DMS79 treated with DMSO at 0.1 percent for 48 hours (cell line): ENCODE measurements at places on chromosomes 7 and 10.

DNA sequence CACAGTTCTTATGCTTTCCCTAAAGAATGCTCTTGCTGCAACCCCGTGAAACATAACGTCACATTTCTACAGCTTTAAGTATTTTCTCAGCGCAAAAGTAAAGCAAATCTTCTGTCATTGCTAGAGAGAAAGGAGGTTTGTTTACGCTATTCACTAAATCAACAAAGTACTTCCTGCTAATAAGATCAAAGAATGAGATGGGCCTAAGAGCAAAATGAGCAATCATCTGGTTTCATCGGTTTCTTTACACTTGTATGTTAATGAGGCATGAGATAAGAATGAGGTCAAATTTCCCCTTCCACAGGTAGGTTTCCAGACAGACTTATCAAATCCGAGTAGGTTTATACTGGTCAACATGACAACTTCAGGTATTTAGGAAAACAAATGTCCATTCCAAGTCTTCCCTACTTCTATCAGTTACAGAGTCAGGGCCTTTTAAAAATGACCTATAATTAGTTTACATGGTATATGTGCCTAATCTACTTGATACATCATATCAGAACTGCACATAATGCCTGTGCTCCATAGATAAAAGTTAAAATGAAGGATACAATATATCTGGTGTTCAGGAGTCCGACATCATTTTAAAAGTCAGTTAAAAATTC lies 8.4 kb downstream of the USP6NL start:
- DNase-seq, result peak; percentile 27

GRCh38 chr10:82668221-82668895 lies 793.4 kb downstream of the NRG3 start:
- no peak for DNase-seq

DNA sequence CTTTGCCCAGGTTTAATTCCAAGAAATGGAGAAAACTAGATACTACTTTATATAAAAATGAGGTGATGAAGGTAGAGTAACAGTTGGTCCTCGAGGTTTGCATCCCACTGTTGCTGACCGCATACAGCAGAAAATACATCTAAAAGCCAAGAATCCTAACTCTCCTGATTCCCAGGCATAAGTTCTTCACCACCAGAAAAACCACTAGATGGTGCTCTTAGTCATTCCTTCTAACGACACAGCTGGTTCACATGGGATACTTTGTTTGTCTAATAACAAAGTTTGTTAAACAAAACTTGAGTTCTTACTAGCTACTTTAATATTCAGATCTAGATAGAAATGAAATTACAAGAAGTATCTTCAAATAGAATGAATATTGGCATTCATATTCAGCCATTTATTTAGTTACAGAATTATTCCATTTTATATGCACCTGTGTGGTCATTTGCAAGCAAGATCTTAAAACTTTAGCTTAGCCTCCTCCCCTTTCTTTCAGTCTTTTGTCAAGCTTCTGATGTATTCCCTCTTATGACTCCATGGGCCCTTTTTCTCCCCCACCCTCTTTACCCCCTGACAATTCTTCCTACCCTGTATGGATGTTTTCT lies 54.1 kb upstream of the CYP26C1 start:
- peak; percentile 13 for DNase-seq

- DNase-seq, result peak; percentile 28
These were observed 2.0 kb downstream of the ZMIZ1 start for GRCh38 chr10:79070606-79071395.

GRCh38 chr7:45919231-45919784 lies 1.8 kb downstream of the IGFBP3 start:
- no peak for DNase-seq

- no peak for DNase-seq
These were observed 63.1 kb downstream of the TES start for GRCh38 chr7:116273283-116273917.

- peak; percentile 12 for DNase-seq
These were observed at the start of gene HMX2 for GRCh38 chr10:123147635-123148413. TSS of gene HMX2 (plus strand) at chr10:123148136. CDS start at chr10:123148379, 243 bp downstream.

GRCh38 chr10:34157501-34157900 lies 657.6 kb downstream of the PARD3 start:
- no peak for DNase-seq

- no peak for DNase-seq
These were observed 12.0 kb upstream of the RHOBTB1 start for GRCh38 chr10:60955957-60956425.

- DNase-seq, result no peak
These were observed 21.4 kb downstream of the KCNK18 start for GRCh38 chr10:117218654-117219053.

- peak; percentile 3 for DNase-seq
These were observed 34.3 kb downstream of the HTRA1 start for GRCh38 chr10:122495406-122496340.

DNA sequence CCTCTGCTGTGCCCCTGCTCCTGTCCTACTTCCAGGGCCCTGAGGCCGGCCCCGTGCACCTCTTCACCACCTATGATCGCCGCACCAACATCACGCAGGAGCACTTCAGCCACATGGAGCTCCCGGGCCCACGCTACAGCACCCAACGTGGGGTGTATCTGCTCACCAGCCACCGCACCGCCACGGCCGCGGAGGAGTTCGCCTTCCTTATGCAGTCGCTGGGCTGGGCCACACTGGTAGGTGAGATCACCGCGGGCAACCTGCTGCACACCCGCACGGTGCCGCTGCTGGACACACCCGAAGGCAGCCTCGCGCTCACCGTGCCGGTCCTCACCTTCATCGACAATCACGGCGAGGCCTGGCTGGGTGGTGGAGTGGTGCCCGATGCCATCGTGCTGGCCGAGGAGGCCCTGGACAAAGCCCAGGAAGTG lies 1.8 kb downstream of the RBP3 start:
- DNase-seq, result no peak

GRCh38 chr7:75861636-75862035 lies 17.2 kb upstream of the RHBDD2 start:
- DNase-seq, result no peak

DNA sequence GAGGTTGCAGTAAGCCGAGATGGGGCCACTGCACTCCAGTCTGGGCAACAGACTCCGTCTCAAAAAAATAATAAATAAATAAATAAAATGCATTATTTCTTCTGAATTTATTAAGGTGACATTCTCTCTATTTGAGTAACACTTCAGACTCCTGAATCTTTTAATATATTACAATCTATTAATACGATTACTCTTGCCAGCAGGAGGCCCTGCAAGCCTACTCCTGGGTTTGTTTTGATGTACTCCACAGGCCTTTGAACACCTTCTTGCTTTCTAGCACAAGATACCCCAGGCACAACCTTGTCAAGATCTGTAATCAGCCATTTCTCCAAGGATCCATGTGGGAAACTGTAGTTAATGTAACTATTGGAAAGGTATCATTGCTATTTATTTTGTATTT lies 63.5 kb downstream of the COBL start:
- no peak for DNase-seq

GRCh38 chr10:104659809-104660208 lies 18.7 kb downstream of the SORCS3 start:
- DNase-seq, result no peak

DNA sequence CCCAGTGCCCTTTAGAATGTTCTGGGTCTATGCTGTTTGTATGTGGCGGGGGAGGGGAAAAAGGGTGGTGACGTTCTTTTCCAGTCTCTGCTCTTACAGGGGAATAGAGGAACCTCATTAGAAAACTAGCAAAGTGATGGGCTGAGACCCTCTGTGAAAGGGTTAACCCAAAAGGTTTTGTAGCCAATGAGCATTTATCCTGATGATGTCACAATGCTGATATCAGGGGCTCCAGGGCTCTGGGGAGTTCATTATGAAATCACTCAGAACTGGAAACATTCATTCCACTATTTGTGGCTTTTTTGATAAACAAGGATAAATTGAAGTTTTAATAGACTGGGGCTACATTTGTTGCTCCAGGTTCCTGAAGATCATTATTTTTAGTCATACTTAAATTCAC lies 71.7 kb downstream of the ARID5B start:
- no peak for DNase-seq

DNA sequence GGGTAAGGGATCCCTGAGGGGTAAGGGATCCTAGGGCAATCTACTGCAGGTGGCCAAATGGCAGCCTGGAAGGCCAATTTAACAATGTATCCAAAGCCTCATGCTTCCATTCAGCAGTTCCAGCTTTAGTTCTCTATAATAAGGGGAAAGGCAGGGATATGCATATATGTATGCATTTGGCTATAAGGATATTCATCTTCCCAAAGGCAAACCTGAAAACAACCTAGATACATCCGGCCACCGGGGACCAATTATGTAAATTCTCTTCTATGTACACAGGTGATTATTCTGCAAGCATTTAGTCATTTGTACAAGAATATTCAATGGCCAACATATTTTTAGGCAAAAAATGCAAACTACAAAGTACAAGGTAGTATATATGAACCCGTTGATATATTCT lies 26.7 kb downstream of the PSAP start:
- DNase-seq, result no peak

GRCh38 chr7:22631730-22632129 lies 95.3 kb upstream of the IL6 start:
- DNase-seq, result no peak

GRCh38 chr7:37320848-37321468 lies 127.7 kb downstream of the ELMO1 start:
- DNase-seq, result no peak

DNA sequence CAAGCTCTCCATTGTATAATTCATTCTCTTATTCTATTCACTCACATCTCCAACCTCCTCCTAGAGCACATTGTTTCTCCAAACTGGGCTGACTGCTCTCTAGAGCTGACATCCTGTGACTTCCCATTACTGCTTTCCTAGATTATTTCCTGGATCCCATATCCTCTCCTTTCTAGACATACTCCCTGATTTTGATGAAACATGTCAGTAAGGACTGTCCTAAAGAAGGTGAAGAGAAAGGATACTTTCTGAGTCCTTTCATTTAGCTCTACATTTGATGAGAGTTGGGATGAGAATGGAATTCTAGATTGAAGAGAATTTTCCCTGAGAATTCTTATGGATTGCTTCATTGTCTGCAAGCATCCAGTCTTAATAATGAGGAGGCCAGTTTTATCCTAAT lies 78.8 kb downstream of the CNNM2 start:
- DNase-seq, result no peak

GRCh38 chr7:8831376-8831775 lies 398.0 kb downstream of the NXPH1 start:
- DNase-seq, result no peak
